ENCODE measurements at places on chromosomes 3 and 15. TPM values are rescaled to one million over a fixed set of nuclear protein-coding genes. Genes with fewer than 3 reads are reported as not detected.

Gene ECT2
- 9.3 TPM for polyA plus RNA-seq

Gene MKRN3
- not detected for polyA plus RNA-seq

Gene ALDH1L1
- 22.6 TPM for polyA plus RNA-seq

Gene SCG3
- polyA plus RNA-seq: 0.11 TPM

DNA sequence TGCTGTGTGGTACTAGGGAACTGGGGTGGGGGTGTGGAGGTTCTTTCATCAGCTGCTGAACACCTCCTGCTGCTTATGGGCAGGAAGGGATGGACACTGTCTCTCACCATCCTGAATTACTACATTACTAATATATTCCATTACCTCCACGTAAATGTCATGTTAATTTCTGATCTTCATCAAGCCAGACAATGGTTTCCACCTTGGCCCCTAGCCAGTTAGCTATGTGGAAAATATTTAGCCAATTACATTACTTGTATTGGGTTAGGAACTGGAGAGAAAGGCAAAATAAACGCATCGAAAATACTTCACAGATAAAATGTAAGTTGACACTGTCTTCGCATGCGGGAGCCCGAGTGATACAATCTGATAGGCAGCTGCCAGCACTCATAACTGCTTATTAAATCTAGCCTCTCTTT is 95.1 kb downstream of the FOXP1 start:
- no peaks in the 10 kb centered on the region for H3K4me1 ChIP-seq
- no peak overlapping the region for H3K4me3 ChIP-seq
- H3K36me3 ChIP-seq: no peaks in the 10 kb centered on the region
- H3K27me3 ChIP-seq: no peaks in the 10 kb centered on the region
- no peak for DNase-seq
- H3K27ac ChIP-seq: no peak overlapping the region

DNA sequence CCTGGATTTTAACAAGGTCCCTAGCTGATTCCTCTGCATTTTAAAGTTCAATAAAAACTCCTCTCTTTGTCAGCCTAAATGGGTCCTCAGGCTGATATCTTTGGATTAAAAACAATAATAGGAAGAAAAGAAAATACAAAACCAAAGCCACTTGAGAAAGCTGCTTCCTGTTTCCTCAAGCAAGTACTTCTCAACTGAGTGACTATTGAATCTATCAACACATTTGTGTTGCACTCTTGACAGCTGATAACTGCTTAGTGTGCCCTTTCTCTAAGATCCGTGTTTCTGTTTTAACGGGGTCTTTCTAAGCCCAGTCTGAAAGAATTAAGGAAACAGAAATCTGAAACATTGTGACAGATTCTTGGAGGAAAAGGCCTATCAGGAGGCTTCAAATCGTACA is 410.7 kb downstream of the GRM7 start:
- H3K27me3 ChIP-seq: no peaks in the 10 kb centered on the region
- no peak overlapping the region for H3K4me3 ChIP-seq
- H3K27ac ChIP-seq: no peak overlapping the region
- H3K4me1 ChIP-seq: no peaks in the 10 kb centered on the region

- H3K36me3 ChIP-seq: no peaks in the 10 kb centered on the region
- H3K27me3 ChIP-seq: no peaks in the 10 kb centered on the region
- no peak overlapping the region for H3K4me3 ChIP-seq
- no peak overlapping the region for H3K27ac ChIP-seq
- DNase-seq: peak; percentile 30
Measured at GRCh38 chr3:46312991-46313390, 40.9 kb upstream of the CCR2 start.

DNA sequence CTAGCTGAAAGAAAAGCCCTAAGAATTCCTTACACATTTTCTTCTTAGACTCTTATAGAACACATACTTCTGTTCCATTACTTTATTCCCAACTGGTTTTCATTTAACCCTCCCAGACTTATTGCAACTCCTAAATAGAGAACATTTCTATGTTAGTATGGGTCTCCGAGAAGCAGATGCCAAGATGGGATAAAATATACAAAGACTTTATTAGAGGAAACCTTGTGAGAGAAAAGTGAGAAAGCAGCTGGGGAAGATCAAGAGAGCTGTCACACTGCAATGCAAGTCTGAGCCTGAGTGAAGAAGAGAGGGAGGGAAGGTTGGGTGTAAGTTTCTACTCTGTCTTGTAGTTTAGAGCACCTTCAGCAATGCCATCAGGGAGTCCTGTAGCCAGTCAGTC is 979.3 kb downstream of the IGSF11 start:
- H3K27ac ChIP-seq: no peak overlapping the region
- H3K4me3 ChIP-seq: no peak overlapping the region
- no peaks in the 10 kb centered on the region for H3K4me1 ChIP-seq
- H3K27me3 ChIP-seq: no peaks in the 10 kb centered on the region
- no peaks in the 10 kb centered on the region for H3K36me3 ChIP-seq

DNA sequence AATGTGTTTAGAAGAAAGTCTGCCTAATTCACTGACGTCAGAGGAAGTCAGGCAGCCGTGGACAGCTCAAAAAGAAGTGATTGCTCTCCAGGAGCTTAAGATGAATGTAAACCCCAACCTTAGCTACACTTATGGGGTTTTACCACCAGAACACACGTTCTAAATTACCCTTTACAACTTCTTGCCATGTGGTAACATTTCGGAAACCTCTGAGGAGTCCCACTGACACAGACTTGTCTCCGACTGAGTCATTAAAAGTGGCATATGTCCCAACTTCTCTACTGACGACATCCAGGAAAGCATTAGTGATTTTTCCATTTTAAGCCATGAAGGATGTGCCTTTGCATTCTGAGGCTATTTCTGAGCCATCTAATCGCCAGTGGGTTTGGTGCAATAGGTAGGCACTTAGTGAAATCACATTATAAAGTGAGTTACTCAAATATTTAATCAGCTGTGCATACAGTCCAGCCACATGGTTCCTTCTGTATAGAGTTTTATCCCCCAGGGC is 32.4 kb downstream of the C2CD4A start:
- H3K4me1 ChIP-seq: no peaks in the 10 kb centered on the region
- DNase-seq: no peak
- no peak overlapping the region for H3K4me3 ChIP-seq
- H3K27ac ChIP-seq: no peak overlapping the region
- H3K36me3 ChIP-seq: no peaks in the 10 kb centered on the region
- H3K27me3 ChIP-seq: no peaks in the 10 kb centered on the region

GRCh38 chr3:23302271-23302670 is 99.1 kb downstream of the UBE2E2 start:
- no peaks in the 10 kb centered on the region for H3K36me3 ChIP-seq
- H3K4me3 ChIP-seq: no peak overlapping the region
- no peaks in the 10 kb centered on the region for H3K4me1 ChIP-seq
- no peak overlapping the region for H3K27ac ChIP-seq

DNA sequence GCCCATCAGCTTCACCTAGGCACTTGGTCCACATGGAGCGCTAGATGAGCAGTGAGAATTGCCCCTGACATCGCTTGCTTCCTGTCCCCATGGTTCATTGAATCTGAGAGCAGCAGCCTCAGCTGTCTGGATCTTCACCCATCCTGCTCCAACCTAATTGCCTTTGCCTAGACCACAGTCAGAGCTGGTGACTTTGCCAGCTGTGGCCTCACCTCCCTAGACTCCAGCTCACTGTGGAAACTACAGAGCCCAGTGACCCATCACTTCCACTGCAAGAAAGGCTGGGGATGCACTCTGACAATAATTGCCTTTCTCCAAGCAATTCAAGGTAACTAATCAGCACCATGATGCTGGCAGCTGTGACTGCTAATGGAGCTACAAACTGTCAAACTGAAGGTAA is 30.6 kb upstream of the SLC6A1 start:
- DNase-seq: no peak
- no peaks in the 10 kb centered on the region for H3K4me1 ChIP-seq
- no peak overlapping the region for H3K4me3 ChIP-seq

DNA sequence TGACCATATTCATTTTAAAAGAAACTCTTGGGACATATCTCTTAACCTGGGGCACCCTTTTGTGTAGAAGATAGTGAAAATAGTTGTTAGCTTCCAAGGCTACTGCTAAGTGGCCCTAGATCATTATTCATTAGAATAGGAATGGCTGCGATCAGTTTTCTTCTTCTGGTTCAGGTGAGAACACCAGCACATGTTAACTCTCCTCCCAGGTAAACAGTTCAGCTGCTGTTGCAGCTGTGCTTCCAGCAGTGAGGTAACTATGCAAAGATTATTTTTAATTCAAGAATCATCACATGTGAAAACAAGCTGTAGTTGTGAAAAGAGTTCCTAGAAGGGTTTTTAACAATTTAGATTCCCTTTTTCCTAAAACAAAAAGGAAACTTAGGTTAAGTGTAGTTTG is 43.3 kb downstream of the ZPLD1 start:
- no peaks in the 10 kb centered on the region for H3K4me1 ChIP-seq
- H3K27ac ChIP-seq: no peak overlapping the region
- no peaks in the 10 kb centered on the region for H3K36me3 ChIP-seq
- H3K27me3 ChIP-seq: no peaks in the 10 kb centered on the region
- no peak overlapping the region for H3K4me3 ChIP-seq

DNA sequence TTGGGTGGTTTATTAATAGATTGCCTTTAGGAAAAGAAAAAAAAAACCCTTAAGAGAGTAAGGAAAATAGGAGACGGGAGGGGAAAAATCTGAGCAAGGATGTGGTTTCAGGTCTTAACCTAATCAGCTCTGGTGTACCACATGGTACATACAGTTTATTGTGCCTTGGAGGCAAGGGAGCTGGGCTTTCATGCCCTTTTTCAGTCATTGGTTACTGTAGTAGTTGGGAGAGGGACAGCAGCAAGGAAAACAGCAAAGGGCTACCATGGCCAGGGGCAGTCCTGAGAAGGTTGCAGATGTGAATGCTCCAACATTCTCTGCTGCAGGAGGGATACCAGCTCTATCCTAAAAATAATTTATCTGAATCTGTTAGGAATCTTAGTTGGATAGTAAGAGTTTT is 5.9 kb downstream of the CMC1 start:
- H3K4me1 ChIP-seq: peaks cover 4% of the 10 kb centered on the region
- no peak for DNase-seq
- H3K27ac ChIP-seq: no peak overlapping the region
- no peaks in the 10 kb centered on the region for H3K36me3 ChIP-seq

- no peak for DNase-seq
- no peaks in the 10 kb centered on the region for H3K36me3 ChIP-seq
Measured at GRCh38 chr15:34065941-34066340, 26.9 kb upstream of the AVEN start.

- no peaks in the 10 kb centered on the region for H3K4me1 ChIP-seq
- no peak overlapping the region for H3K4me3 ChIP-seq
- H3K27me3 ChIP-seq: no peaks in the 10 kb centered on the region
- H3K27ac ChIP-seq: no peak overlapping the region
Measured at GRCh38 chr3:126152458-126152857, 27.9 kb downstream of the ALDH1L1 start.

DNA sequence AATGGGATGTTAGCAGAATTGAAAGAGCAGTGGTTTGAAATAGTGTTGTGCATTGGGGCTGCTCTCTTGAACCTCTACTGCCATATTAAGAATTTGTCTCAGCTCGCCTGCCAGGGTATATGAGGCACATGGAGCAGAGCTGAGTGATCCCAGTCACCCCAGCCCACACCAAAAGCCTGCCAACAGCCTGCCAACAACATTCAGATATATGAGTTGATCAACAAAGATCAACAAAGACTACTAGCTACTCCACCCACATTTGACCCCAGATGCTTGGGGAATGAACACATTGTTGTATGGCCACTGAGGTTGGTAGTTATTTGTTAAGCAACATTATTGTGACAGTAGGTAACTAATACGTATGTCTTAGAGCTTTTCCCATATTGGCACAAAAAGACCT is 570.9 kb upstream of the IL12A start:
- H3K27me3 ChIP-seq: no peaks in the 10 kb centered on the region
- no peaks in the 10 kb centered on the region for H3K36me3 ChIP-seq
- H3K4me1 ChIP-seq: no peaks in the 10 kb centered on the region
- H3K27ac ChIP-seq: no peak overlapping the region
- no peak for DNase-seq

GRCh38 chr15:101250873-101251829 is 697 bp downstream of the CHSY1 start:
- H3K4me3 ChIP-seq: peak overlapping the region; percentile 93
- H3K27me3 ChIP-seq: no peaks in the 10 kb centered on the region
- peak overlapping the region; percentile 93 for H3K27ac ChIP-seq
- DNase-seq: peak; percentile 84
- no peaks in the 10 kb centered on the region for H3K36me3 ChIP-seq

DNA sequence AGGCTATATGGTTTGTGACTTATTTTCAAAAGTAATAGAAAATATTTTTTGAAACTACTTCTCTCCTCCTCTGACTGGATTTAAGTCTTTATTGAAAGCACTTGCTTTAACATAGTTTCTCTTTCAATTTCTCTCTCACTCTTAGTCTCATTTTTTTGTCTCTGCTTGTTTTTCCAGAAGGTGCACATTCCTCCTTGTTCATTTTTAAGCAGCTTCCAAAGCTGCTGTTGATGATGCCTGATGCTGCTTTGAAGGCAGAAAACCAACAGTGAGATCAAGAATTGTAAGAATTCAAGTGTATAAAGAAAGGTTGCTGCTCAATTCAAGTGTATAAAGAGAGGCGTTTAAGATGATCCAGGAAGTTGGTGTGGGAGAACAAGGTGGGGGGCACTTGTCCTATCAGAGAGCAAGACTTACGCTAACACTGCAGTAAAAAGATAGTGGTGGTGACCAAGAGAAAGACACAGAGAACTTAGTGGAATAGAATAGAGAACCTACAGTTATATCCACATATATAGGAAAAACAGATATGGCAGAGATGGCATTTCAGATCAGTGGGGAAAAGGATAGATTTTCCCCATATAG is 12.1 kb downstream of the NR2C2 start:
- no peaks in the 10 kb centered on the region for H3K27me3 ChIP-seq
- H3K4me1 ChIP-seq: no peaks in the 10 kb centered on the region
- peaks cover 5% of the 10 kb centered on the region for H3K36me3 ChIP-seq

DNA sequence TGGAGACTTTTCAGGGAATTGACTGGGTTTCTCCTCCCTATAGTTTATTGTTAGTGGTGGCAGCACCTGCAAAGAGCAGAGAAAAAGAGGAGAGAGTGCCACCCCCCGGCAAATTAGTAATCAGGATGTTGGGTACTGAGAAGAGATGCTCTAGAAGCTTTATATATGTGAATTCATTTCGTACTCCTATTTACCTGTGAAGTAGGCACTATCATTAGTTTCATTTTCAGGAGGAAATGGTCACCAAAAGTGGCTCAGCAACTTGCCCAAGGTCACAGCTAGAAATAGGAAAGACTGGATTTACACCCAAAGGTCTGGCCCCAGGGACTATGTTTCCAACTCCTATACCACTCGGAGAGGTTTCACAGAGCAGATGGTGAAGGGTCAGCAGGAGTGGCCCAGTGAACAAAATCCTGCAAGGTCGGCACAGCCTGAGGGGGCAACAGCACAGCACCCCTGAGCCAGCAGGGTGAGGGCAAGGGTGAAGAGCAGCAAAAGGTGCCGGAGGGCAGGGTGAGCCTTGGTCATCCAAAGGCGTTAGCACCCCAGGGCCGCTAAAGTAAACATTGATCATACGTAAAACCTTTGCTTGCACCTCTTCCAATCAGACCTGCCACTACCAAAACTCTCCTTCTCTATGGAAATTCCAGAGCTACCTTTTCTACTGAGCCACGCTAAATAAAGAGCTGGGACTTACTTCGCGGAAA is 23.6 kb downstream of the VGLL4 start:
- H3K27me3 ChIP-seq: no peaks in the 10 kb centered on the region
- peak overlapping the region; percentile 41 for H3K27ac ChIP-seq
- H3K4me3 ChIP-seq: no peak overlapping the region
- H3K4me1 ChIP-seq: peaks cover 64% of the 10 kb centered on the region
- DNase-seq: no peak
- no peaks in the 10 kb centered on the region for H3K36me3 ChIP-seq

- no peak overlapping the region for H3K27ac ChIP-seq
- DNase-seq: no peak
- no peaks in the 10 kb centered on the region for H3K4me1 ChIP-seq
- no peak overlapping the region for H3K4me3 ChIP-seq
- H3K36me3 ChIP-seq: peaks cover 3% of the 10 kb centered on the region
Measured at GRCh38 chr3:146106986-146107385, 54.0 kb downstream of the PLOD2 start.
